ENCODE measurements at places on chromosomes 11 and 22.

- no peak for DNase-seq
Observed at GRCh38 chr11:15927864-15928217, 428.5 kb downstream of the SOX6 start.

GRCh38 chr11:114031967-114032320, 27.6 kb upstream of the ZBTB16 start:
- no peak for DNase-seq

- DNase-seq: no peak
Observed at GRCh38 chr11:134267966-134268365, 8.2 kb upstream of the GLB1L3 start.

DNA sequence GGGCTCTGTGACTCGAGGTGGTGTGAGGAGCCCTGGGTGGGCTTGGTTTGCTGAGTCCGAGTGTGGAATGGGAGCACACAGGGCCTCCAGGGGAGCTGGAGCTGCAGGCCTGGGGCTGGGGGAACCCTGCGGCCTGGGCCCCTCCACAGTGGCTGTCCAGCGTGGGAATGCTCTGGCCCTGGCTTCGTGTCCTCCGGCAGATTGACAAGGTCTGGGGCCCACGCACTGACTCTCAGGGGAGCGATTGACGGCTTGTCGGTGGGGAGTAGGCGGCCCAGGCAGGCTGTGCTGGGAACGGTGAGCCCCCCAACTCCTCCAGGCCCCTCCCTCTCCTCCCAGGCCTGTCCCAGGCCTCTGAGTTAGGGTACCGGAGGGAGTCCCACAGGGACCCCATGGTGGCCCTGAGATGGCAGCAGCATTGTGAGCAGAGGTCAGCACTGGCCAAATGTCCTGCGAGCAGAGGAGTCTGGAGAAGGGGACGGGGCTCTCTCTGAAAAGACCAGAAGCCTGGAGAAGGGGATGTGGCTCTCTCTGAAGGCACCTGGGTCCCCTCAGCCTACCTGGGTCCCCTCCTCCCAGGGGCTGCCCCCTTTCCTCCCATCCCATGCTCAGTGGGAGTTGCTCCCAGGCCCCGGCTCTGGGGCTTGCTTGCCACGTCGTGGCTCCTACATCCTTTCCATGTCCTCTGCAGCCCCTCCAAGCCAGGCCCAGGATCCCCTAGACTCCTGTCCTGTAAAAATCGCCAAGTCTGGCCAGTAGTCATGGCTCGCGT, 23.8 kb upstream of the MYEOV start:
- no peak for DNase-seq

DNA sequence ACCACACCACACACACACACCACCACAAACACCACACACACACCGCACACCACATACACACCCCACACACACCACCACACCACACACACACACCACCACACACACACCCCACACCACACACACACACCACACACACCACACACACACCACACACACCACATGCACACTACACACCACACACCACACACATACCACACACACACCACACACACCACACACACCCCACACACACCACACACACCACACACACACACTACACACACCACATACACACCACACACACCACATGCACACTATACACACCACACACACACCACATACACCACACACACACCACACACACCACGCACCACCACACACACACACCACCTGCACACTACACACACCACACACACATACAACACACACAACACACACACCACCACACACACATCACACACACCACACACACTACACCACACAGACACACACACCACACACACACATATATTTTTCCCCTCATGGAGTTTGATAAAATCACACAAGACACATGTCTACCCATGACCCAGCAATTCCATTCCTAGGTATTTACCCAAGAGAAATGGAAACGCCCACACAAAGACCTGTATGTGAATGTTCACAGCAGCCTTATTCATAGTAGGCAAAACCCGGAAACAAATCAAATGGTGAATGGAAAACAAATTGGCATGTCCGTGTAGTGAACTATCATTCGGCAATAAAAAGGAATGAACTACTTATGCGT, 14.3 kb downstream of the CD5 start:
- no peak for DNase-seq

- DNase-seq: no peak
Observed at GRCh38 chr22:45584621-45585436, 82.1 kb downstream of the FBLN1 start.

DNA sequence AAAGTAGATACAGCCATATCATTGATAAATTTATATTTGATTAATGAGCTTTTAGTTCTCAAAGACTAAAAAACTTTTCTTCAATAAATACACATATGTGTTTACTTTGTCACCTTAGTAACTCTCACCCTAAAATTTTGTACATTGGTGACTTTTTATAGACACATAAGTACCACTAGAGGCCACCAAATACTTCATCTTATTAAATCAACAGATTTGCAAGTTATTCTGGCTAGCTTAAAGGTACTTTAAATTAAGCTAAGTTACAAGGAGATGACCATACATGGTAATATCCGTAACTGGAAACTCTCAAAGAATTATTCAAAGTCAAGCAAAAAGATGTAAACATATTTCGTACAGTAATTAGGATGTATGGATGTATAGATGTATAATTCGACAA, 112.2 kb downstream of the SBF2 start:
- no peak for DNase-seq
